ENCODE measurements at places on chromosomes 5 and 9.

- no peak for DNase-seq
Measured at GRCh38 chr5:61328791-61329549, 3.1 kb upstream of the ZSWIM6 start.

- no peak for DNase-seq
Measured at GRCh38 chr9:107039542-107039941, 176.6 kb downstream of the ZNF462 start.

GRCh38 chr5:142842994-142843905 lies 73.1 kb downstream of the ARHGAP26 start:
- DNase-seq: peak; percentile 56

- no peak for DNase-seq
Measured at GRCh38 chr9:104775574-104775936, 11.6 kb downstream of the NIPSNAP3B start.

- DNase-seq: no peak
Measured at GRCh38 chr5:161410640-161411039, 135.9 kb downstream of the GABRB2 start.

- DNase-seq: peak; percentile 42
Measured at GRCh38 chr5:73312146-73312871, 136.3 kb downstream of the FOXD1 start.

DNA sequence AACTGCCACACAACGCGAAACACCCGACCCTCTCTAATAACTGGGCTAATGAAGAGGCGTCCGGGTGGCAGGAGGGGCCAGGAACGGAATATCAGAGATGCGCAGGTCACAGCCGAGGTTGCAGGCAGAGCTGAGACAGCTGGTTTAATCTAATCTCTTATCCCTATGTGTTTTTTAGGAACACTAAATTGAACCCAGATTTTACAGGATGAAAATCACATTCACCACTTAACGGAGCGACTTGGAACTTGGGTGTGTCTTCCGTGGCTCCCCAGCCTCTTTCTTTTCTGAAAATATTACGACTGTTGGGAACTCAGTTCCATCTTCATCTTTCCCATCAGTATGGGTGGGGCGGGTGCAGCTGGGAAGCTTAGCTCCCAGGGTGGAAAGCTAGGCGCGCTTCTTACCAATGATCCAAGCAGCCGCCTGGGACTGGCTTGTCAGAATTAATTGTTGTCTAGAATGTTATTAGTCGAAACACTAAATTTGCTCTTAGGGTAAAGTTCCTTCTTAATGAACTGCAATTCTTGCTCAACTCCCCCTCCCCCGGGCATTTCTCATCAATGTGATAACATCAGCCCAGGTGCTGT lies 92.5 kb downstream of the IRX2 start:
- DNase-seq: no peak

GRCh38 chr5:173302546-173303155 lies 25.6 kb downstream of the STC2 start:
- DNase-seq: no peak

- no peak for DNase-seq
Measured at GRCh38 chr5:141413540-141414069, 818 bp downstream of the PCDHGA10 start.

DNA sequence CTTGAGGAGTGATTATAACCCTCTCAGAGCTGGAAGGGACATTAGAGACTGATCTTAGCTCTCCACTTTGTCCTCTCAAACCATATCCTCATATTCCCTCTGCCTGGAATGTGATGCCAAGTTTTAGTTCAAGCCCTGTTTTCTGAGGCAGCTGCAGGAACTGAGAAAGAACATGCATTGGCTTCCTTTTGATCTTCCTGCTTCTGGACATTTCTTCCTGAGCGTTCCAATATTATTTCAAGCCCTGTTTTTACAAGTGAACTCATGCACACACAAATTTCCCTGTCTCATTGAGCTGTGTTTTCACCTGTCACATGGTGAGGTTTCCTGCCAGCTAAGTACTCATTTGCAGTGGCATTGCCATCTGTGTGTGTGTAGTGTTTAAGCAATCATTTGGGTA lies 17.0 kb downstream of the FOCAD start:
- no peak for DNase-seq

- no peak for DNase-seq
Measured at GRCh38 chr5:124790301-124790894, 44.0 kb upstream of the ZNF608 start.

DNA sequence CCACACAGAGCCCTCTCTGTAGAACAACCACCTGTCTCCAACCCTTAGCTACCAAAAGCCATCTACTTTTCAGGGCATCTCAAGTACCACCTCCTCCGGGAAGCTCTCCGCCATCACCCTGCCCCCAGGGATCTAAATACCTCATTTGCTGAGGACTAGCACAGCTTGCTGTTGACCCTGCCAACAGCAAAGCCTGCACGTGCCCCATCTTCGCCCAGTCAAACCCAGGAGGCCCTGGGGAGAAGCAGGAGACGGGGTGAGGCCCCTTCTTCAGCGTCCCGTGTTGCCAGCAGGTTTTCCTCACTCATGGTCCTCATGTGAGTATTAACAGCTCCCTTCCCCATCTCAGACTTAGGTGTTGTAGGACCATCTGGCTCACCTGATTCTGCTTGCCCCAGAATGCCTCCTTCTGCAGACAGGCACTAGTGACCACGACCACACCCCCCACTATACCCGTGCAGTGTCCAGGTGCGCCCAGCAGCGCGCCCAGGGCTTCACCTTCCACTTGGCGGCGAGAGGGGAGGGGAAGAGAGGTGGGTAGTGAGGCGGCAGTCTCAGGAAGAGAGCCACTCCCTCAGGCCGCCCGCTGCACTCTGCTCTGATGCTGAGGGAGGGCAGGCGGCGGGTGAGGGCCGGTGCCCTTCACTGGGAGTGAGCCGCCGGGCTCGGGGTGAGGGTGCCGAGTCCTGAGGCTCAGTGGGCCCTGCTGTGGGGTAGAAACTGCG lies 11.1 kb downstream of the VAV2 start:
- DNase-seq: no peak

- DNase-seq: no peak
Measured at GRCh38 chr9:98332405-98332831, 77.0 kb upstream of the TBC1D2 start.

DNA sequence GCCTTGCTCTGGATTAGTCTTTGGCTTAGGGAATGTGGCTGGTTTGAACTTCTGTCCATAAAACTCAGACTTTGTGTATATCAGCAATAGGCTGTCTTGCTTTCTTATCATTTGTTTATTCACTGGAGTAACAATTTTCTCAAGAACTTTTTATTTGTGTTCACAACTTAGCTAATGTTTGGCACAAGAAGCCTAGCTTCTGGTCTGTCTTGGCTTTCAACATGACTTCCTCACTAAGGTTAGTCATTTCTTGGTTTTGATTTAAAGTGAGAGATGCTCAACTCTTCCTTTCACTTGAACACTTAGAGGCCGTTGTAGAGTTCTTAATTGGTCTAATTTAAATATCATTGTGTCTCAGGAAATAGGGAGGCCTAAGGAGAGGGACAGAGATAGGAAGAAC lies 4.9 kb downstream of the FBXO38 start:
- no peak for DNase-seq

DNA sequence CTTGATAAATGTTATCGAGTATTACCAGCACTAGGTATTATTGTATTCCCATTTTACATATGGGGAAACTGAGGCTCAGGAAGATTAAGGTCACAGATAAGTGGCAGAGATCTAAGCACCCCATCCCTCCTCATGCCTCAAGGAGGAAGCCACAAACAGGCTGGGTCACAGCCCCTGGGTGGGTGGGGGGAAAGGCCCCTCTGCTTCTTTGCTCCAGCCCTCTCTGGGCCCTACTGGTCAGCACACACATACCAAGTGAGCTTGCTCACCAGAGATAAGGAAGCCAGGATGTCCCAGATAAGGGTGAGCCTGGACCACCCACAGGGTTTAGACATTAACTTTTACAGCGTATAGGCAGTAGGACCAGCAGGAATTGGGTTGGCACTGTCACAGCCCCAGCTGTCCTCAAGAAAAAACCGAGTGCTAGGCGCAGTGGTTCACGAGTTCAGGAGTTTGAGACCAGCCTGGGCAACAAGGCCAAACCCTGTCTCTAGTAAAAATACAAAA lies 45.3 kb downstream of the STK10 start:
- DNase-seq: no peak

DNA sequence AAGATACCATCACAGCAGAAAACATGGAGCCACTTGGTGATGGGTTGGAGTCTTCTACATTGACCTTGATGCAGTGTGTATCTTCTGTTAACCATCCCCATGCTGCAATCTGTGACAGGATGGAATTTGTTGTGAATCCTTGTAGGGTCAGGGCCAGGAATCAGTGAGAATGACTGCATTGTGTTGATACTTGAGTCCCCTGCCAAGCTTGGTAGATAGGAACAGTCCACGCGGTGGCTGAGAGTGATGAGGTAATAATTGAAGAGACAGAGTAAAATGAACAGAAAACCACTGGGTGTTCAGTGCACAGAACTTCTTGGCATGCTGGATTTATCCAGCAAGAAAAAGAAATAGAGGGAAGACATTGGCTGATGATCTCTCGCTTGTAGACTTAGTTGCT lies 217.5 kb downstream of the MAN2A1 start:
- DNase-seq: no peak

DNA sequence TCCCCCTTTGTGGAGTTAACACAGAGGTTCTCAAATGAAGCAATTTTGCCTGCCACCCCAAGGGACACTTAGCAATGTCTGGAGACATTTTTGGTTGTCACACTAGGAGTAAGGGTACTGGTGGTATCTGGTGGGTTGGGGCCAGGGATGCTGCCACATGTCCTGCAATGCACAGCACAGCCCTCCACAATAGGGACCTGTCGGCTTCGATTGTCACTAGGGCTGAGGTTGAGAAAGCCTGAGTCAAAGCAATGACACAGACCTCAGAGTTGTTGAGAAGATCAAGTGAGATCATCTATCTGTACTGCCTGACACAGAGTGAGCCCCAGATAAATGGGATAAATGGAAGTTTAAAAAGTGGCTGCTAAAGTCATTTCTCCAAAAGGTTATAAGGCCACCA lies 249.2 kb upstream of the KLF4 start:
- DNase-seq: no peak

GRCh38 chr9:134155812-134156377 lies 8.5 kb downstream of the RNU6ATAC start:
- no peak for DNase-seq

DNA sequence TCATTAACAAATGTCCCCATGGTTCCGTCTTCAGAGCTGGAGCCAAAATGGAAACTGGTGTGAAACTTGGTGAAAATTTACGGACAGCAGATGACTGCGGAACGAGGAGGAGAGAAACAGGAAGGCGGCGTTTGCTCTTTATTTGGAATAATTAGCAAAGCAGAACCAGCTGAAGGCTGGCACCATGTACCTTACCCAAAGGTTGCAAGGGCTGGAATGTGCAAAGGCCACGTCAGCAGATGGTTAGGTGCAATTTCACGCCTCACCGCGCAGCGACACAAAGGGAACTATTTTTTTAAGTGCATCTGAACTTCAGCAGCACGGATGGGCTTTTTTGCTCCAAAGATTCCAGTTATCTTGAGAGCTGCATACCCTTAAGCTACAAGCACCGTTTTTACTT lies 127.4 kb downstream of the COL23A1 start:
- no peak for DNase-seq

DNA sequence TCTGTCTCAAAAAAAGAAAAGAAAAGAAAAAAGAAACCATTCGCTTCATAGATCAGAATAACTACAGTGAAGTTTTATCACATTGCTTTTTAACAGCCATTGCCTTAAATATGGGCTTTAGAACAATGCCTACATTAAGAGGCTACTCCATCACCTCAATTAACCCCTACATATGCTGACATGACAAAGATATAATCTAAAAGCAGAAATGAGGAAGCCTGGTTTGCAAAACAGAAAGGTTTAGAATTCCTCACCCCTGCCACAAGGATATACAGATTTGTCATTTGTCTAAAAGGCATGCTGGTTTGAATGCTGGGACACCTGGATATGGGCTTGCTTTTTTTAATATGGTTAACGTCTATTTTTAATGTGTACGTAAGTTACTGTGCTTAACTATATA lies 1353.0 kb upstream of the C9orf72 start:
- DNase-seq: no peak

- no peak for DNase-seq
Measured at GRCh38 chr5:179238628-179238970, 106.7 kb downstream of the ADAMTS2 start.

GRCh38 chr9:136334541-136334940 lies 7.2 kb downstream of the GPSM1 start:
- DNase-seq: no peak

- DNase-seq: no peak
Measured at GRCh38 chr5:33400675-33401074, 40.1 kb upstream of the TARS1 start.

DNA sequence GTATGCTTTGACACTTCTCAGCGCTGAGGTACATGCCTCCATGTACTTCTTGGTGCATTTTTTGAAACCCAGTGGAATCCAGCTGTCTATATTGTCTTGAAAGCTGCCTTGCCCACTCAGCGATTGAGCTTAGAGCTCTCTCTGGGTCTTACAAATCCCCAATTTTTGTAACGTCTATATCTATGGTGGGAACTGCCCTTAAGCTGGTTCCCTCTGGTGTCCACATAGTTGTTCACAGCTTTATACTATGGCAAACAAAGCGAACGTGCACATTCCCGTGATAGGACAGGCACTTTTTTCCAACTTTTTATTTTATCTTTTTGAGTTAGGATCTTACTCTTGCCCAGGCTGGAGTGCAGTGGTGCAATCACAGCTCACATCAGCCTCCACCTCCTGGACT lies 20.9 kb downstream of the CDHR2 start:
- DNase-seq: no peak

DNA sequence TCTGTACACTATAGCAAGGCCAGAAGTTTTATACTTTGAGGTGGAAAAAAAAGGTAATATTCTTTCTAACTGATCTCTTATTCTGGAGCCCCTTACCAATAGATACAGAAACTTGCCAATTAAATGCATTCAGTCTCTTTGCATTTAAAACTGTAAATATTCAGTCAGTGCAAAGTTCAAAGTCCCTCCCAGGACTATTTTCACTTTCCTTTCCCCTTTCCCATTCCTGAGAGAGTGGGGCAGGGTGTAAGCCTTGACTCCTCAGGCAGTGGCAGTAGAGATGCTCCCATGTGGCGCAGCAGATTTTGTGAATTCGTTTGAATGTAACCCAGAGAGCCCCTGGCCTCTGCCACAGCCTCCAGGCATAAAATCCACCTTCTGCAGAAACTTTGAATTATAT lies 29.9 kb downstream of the CETN3 start:
- DNase-seq: no peak

- no peak for DNase-seq
Measured at GRCh38 chr5:143737062-143737461, 74.9 kb upstream of the HMHB1 start.

Data from testis (tissue), 5 donors.